Hindlimb muscle (tissue), 1 donor: ENCODE measurements at places on chromosomes 3 and 15.

DNA sequence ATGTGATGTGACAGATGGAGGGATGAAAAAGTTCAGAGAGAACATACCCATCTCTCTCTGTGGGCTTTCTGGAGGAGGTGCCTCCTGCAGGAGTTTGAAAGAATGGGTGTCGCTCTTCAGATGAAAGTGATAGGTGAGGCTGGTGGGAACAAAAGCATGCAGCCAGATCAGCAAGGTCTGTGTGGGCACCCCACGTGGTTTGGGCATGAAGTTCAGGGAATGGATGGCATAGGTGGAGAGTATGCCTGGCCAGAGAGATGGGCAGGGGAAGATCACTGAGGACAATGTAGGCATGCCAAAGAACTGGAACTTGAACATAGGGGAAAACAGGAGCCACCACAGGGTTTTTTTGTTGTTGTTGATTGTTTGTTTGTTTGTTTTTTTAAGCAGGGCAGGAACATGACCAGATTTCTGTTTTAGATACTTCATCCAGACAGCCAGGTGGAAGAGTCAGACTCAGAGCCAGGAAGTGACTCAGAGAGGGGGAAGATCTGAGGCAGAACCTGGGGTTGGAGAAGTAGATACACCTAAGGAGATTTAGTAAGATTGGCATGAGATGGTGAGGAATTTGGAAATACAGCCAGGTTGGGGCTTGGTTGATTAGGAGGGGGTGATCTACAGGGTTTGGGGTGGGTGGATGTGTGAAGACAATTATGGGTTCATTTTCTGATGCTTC lies 64.8 kb upstream of the CLSTN2 start:
- DNase-seq: no peak

GRCh38 chr15:62533687-62534086 lies 368.6 kb upstream of the C2CD4B start:
- no peak for DNase-seq

GRCh38 chr3:161577662-161578061 lies 81.1 kb downstream of the OTOL1 start:
- DNase-seq: no peak

DNA sequence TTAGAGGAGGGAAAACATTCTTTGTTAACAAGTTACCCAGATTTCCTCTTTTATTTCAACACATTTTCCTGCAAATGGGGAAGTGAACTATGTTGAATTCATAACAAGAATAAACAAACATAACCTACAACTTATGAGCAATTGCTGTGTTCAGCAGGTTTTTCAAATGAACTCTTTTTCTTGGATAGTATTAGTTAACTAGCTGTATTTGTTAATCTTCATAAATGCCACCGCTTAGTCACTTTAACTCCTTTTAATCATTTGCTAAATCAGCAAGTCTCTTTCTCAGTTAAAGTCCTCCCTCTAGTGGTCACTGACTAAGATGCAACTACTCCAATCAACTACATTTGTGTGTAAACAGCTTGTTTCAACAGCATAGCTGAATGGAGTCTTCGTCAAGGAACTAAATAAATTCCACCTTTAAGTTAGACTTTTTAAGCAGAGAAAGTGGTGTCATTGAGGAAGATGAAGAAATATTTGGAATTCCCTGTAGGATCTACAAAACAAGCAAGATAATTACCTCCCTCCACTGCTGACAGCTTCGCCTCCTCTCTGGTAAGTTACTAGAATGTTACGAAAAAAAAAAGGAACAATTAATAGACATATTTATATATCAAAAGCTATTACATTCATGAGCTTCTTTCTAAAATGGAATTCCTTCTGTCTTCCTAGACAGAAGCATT lies 1122.0 kb downstream of the ROBO1 start:
- peak; percentile 63 for DNase-seq

DNA sequence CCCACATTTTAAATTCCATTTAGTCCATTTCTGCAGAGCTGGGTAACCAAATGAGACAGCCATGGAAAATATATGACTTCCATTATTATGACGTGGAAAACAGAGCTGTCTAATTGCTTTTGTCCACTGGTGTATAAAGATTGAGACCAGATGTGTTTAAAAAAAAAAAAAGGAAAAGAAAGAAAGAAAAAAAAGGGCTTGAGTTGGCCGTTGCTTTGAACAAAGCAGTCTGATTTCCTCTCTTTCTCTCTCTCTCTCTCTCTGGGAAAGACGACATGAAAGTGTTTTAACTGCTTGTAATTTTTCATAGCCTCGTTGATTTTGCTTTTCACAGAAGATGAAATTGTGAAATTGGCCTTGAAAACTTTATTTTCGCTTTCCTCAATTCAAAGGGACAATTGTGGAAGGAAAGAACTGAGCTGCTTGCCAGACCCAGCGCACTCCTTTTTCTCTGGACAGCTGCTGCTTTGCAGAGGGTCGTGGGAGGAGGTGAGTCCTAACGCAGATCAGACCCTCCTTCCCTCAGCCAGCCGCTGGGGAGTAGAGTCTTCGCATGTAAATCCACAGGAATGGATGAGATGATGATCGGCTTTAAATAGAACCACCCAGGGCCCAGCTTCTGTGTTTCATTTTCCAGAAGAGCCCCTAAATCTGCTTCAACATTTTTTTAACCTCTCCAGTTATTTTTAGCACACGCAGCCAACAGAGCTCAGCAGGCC lies 42.8 kb upstream of the UBE2E1 start:
- peak; percentile 76 for DNase-seq

- DNase-seq: no peak
Measured at GRCh38 chr3:10780243-10780642, 35.8 kb upstream of the SLC6A11 start.

DNA sequence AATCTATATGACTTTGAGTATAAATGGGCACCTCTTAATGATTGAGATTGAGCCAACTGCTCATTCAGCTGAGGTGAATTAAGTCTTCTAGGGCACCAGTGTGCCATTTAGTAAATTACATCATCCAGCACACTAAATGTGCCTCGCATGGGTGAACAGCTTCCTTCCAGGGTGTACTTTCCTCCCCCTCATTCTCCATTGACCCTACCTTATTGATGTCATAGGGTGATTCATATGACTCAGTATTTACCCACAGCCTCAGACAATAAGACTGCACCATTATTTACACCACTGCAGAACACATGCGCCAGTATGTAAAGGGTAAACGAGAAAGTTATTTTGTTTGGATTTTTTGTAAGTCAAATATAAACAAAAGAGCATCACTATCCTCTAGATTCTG lies 185.2 kb upstream of the ARL6 start:
- DNase-seq: no peak

DNA sequence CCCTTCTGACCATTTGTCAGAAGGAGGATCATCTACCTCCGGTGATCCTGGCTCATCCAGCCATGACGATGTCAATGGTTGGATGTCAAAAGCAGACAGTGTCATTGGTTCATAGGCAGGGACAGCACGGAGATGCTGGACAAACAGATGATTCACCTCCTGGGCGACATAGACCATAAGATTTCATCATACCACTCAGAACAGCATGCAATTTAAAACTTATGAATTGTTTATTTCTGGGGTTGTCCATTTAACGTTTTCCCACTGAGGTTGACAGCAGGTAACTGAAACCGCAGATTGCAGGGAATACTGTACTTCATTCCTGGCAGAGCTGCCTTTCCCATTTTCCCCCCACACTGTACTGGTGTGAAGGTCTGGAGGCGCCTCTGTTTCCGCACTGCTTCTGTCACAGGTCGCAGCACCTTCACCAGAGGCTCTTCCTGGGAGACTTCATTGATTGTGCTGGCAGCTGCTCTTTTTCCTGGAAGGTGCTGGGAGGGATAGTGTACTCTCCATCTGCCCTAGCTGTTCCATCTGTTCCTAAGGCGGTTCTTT lies 32.5 kb upstream of the TMOD3 start:
- DNase-seq: no peak

DNA sequence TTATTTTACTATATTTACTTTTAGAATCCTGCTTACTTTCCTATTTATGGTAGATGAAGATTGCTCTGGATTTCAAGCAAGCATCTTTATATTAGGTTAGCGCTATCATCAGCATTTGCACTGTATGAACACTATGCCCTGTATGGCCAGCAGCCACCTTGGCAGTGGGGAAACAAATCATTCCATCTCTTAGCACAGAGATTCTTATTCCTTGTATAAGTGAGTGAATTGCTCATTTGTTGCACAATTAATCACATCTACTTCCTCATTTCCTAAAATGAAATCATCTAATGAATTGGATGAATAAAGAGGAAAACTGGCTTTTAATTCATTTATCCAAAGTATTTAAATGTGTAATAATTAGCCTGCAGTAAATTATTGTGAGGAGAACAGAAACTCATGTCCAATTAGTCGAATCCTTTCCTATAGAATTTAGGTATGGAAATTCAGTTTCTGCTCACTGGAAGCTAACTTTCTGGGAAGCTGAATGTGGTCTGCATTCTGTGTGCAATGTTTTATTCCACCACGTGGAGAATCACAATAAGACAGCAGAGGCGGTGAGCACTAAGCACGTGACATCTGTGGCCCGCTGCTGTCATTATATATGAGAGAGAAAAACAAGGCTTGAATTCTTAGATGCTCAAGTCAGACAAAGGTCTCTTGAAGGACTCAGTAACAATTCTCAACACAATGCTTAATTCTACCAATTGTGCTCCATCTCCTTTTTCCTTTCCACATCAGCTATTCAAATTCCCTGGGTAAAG lies 93.4 kb downstream of the PEX5L start:
- no peak for DNase-seq

GRCh38 chr15:30990036-30990435 lies 1.4 kb downstream of the MTMR10 start:
- DNase-seq: no peak

DNA sequence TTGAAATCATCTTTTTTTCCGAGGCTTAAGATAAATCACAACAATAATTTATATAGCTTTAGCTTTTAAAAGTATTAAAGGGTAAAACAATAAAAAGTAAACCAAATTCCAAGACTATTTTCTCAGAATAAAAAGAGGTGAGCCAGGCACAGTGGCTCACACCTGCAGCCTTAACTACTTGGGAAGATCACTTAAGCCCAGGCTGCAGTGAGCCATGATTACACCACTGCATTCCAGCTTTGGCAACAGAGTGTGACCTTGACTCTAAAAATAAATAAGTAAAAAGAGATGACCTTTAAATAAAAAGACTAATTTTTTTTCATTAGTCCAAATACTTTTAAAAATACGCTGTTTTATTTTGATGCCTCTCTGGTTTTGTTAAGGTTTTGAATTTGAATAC lies 54.4 kb downstream of the C3orf80 start:
- no peak for DNase-seq

DNA sequence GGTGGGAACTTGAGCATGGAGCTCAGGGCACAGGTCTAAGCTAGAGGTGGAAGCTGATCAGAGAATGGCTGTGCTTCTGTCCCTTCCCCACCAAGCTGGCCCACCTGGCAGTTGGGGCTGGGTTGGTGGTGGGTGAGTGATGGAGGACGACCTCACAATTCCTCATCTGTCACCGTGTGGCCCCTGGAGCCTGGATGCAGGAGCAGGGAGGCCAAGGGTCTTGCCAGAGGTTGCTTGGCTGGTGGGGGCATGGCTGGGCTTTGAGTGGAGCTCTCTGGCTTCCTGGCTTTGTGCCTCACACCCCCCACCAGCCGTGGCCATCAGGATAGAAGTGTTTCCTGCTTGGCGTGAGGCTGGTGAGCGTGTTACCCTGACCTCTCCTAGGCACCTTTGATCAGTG lies 36.0 kb downstream of the FBLN2 start:
- no peak for DNase-seq

DNA sequence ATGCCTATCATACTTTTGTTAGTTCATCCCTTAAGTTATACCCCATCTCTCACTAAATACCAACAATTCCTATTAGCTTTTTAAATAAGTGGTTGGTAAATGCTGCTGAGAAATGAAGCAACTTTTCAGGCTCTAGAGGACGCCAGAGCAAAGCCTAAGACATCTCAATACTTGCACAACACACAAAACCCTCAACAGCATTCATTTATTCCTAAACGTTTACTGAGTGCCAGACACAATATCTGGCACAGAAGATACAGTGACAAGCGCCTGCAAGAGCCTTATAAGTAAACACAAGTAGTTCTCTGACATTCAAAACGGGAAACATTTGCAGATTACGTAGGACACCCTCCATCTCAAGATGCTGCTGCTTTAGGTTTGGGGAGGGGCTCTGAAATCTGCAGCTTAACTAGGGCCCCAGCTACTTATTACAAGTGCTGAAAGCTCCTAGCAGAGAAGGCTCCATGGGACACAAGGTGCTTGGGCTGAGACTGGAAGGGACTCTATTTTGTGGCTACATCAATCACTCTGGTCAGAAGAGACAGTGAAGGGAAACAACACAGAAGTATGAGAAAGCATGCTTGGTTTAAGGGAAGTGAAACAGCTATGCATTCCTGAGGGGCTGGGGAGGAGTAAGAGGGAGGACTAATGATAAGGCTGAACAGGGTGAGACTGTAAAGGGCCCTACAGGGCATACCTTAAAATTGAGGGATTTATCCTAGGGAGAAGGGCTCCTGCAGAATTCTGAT lies 311.3 kb downstream of the PLCL2 start:
- DNase-seq: no peak

DNA sequence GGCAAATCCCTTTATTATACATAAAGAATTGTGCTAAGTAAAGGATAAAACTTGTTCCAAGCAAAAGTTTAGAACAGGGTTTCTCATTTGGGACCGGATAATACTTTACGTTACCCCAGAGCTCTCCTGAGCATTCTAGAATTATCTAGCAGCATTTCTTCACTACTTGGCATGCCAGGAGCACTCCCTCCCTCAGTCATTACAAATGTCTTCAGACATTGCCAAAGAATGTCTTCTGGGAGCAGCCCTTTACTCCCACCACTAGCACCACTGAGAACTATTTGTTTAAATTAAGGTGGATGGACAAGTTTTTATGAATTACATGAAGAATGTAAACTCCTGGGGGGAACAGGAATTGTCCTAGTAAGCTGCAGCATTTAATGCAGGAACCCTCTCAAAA lies 516.4 kb downstream of the GBE1 start:
- DNase-seq: no peak

- DNase-seq: no peak
Measured at GRCh38 chr15:94834494-94834893, 603.1 kb downstream of the MCTP2 start.

GRCh38 chr3:9994086-9994844 lies 7.6 kb upstream of the EMC3 start:
- no peak for DNase-seq

DNA sequence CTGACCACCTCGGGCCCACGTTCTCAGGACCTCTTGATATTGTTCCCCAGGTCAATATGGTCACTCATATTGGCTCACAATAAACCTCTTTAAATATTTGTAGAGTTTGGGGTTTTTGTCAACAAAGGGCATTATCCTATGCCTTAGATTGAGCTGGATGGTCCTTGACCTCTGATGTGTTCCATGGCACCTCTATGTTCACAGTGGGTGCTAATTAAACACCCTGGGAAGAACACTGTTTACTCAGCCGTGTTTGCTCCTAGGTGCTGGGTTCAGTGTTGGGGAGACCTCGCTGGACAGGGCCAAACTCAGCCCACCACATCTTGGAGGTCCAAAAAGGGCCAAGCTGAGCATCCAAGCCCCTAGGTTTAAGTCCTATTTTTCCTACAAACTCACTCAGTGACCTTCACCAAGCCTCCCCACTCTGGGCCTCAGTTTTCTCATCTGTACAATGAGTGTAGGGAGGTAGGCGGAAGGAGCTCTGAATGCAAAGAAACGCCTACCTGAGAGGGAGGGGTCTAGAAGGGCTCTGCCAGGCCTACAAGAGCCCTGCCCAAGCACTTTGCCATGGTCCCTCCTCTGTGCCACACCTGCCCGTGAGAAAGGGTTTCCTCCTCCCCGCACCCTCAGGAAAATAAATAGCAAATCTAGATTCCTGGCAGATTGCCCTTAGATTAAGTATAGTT lies 7.2 kb downstream of the FAM174B start:
- no peak for DNase-seq

GRCh38 chr3:121834157-121834670 lies 646 bp downstream of the IQCB1 start:
- DNase-seq: no peak
